ENCODE measurements at places on chromosomes 4 and X.

DNA sequence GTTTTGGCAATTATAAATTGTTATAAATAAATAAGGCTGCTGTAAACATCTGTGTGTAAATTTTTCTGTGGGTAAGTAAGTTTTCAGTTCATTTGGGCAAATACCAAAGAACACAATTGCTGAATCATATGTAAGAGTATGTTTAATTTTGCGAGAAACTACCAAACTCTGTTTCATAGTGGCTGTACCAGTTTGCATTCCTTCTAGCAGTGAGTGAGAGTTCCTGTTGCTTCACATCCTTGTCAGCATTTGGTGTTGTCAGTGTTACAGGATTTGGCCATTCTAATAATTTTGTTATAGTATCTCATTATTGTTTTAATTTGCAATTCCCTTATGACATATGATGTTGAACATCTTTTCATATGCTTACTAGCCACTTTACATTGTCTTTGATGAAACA, 48.4 kb downstream of the ARFIP1 start:
- no peak for DNase-seq

DNA sequence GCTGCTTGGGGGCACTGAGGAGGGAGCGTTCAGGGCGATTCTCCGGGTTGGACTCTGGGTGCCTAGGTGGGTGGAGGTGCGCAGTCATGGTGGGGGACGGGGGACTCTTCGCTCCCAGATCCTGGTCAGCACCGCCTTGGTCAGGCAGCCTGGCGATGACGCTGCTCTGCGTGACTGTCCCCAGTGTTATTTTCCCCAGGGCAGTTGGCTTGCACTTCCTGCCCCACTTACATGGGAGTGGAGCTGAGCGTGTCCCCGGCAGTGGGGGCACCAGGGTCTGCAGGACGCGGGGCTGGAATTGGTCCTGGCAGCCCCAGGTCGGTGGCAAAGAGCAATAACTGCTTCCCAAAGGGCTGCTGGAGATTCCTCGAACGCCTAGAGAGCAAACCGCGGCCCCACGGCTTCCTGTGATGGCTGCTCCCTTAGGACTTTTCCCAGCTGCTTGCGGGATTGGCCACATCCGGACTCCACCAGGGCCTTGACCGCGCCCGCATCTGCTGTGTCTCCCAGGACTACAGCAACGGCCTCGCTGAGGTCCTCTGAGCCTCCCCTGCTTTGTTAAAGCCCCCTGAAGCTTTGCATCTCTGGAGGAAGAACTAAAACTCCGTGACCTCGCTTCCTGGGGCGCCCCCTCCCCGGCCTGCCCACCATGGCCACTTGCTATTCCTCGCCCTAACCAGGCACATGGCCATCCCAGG, 35.3 kb upstream of the GPR78 start:
- DNase-seq = no peak

DNA sequence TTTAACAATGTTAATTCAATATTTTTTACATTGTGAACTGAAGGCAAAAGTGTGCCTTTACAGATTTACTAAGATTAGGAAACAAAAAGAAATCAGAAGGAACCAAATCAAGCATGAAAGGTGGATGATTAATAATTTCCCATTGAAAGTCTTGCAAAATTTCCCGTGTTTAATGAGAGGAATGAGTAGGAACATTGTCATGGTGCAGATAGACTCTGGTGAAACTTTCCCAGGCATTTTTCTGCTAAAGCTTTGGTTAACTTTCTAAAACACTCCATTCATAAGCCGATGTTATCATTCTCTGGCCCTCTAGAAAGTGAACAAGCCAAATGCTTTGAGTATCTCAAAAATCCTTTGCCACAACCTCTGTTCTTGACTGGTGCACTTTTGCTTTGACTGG, 1522.8 kb upstream of the PABPC4L start:
- DNase-seq = no peak

GRCh38 chr4:90996813-90997212, 869.6 kb downstream of the CCSER1 start:
- DNase-seq = no peak

- no peak for DNase-seq
Measured at GRCh38 chrX:137896123-137896522, 330.2 kb downstream of the ZIC3 start.

- no peak for DNase-seq
Measured at GRCh38 chr4:124833831-124834505, 121.4 kb upstream of the ANKRD50 start.
